Right renal cortex interstitium (tissue), 3 donors: ENCODE measurements at places on chromosomes 1 and 21.

GRCh38 chr1:233097546-233097945, 147.1 kb downstream of the NTPCR start:
- DNase-seq: no peak

DNA sequence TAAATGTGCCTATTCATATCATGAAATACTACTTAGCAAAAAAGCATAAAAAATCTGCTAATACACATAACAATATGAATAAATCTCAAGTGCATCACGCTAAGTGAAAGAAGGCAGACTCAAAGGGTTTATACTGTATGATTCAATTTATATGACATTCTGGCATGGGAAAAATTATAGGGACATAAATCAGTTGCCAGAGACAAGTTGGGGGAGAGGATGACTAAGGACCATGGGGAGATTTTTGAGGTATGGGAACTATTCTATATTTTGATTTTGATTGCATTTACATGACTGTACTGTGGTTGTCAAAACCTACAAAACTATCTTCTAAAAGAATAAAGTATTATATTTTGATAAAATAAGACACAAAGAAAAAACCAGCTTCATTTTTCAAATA, 650.3 kb upstream of the NR5A2 start:
- no peak for DNase-seq

GRCh38 chr1:8925406-8925805, 20.3 kb upstream of the CA6 start:
- DNase-seq: no peak

DNA sequence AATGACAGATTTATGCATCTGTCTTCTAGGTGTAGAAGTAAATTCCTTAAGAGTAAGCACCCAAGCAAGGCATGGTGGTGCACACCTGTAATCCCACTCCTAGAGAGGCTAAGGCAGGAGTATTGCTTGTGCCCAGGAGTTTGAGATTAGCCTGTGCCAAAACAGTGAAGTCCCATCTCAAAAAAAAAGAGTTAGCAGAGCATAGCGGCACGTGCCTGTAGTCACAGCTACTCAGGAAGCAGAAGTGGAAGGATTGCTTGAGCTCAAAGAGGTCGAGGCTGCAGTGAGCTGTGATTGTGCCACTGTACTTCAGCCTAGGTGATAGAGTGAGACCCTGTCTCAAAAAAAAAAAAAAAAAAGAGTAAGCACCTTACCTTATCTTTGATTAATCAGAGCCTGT, 15.1 kb upstream of the TIPRL start:
- no peak for DNase-seq

GRCh38 chr1:175889848-175890247, 146.5 kb upstream of the TNR start:
- no peak for DNase-seq

GRCh38 chr1:8664887-8665286, 152.6 kb downstream of the RERE start:
- no peak for DNase-seq

DNA sequence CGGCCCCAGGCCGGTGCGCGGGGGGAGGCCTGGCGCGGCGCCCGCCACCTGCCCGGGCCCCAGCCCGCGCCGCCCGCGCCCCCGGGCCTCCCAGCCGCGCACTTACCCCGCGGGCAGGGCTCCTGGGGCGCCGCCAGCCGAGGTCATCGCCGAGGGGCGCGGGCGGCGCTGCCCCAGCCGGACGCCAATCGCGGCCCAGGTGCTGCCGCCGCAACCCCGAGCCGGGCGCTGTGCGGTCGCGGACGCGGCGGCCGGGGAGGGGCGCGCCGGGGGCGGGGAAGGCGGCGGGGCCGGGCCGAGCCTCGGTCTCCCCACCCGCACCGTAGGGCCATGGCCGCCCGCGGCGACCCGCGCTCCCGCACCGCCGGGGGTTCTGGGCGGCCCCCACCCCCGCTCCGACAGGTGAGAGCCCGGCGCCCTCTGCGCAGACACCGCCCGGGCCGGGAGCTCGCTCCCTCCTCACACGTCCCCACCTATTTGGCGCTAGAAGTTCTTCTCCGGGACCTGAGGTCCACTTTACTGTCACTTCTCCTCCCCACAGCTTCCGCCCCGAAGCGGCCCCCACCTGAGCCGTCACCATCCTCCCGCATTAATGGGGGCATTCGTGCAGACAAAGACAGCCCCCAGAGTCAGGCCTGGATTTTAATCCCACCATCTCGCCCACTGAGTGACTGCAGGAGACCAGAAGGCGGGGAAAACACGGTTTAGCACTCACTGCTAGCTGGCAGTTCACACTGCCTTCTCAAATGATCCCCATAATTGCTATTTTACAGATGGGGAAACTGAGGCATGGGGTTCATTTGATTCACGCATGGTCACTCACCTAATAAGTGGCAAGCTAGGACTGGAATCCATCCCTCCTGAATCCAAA, at the start of gene TTC39A:
Gene TTC39A, minus strand, starts transcription at position 232 of the 871 bp plus-strand sequence. Its CDS starts 85 bp downstream, at position 147.
- no peak for DNase-seq

GRCh38 chr1:79150576-79150975, 144.0 kb upstream of the ADGRL4 start:
- DNase-seq: no peak

- DNase-seq: no peak
Observed at GRCh38 chr1:238892612-238893011, 493.8 kb upstream of the CHRM3 start.

DNA sequence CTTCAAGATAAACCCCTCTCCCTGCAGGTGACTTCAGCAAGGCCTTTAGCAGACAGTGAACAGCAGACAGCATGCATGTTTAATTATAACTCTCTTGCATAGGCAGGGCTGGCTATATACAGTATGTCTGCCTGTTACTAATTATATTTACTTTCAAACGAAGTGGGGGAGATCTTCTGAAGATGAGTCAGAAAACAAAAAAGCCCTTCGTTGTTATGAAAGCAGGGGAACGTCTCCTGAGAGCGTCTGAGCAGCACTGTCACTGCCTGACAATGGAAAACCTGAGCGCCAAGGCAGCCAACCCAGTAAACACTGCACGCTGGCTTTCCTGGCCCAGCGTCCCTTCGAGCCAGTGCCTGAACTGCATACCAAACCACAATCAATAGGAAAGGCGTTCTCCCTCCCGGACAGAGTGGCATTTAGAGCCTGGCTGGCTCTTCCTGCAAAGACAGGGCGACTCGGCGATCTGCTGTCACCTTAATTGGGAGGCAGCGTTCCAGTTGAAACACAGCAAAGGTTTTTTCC, 54.1 kb downstream of the TOMM20 start:
- no peak for DNase-seq

DNA sequence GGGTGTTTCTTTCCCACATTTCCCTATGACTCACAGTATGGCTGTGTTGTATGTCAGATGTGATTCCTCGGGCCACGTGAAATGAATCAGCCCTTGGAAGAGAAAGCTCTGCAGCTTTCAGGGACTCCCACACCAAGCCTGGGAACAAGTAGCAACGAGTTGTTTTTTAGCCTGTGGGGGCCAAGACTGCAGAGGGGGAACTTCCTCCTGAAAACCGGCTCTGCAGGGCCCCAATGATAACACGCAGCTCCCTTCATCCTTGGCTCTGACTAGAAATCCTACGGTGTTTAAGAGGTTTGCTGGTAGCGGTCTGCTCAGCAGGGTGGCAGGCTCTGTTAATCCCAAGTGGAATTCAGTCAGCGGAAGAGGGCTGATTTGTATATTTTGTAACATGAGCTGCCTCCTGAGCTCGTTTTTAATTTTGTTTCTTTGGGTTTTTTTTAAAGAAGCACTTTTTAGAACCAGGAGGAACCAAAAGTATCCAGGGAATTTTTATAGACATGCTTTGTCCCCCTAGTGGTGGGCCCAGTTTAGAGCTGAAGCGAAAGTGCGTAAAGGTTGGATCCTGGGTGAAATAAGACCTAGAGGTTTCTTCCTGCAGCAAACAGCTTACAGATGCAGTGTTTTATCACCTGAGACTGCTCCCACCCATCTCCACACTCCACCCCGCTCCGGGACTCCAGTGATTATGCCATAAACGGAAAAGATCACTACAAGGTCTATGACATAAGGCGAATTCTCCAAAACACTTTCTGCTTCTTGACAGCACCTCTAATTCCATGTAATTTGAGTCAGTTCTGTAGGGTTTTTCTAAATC, 48.8 kb downstream of the LAMC2 start:
- DNase-seq: peak; percentile 69

DNA sequence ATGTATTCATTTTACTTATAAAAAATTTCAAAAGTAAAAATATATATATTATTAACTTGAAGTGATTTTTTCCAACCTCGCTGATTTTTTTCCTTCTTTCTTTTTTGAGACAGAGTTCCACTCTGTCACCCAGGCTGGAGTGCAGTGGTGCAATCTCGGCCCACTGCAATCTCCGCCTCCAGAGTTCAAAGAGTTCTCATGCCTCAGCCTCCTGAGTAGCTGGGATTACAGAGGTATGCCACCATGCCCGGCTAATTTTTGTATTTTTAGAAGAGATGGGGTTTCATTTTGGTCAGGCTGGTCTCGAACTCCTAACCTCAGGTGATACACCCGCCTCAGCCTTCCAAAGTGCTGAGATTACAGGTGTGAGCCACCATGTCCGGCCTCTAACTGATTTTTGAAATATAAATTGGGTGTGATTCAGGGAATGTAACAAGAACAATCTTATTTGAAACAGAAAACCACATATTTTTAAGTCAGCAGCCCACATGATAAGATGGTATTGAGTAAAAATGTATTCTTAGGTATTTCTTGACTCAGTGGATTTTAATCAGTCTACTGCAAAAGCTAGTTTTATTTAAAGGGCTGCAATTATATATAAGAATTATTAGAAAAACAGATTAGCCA, 30.0 kb downstream of the ZBTB8B start:
- no peak for DNase-seq

- no peak for DNase-seq
Observed at GRCh38 chr1:239112101-239112935, 274.1 kb upstream of the CHRM3 start.

DNA sequence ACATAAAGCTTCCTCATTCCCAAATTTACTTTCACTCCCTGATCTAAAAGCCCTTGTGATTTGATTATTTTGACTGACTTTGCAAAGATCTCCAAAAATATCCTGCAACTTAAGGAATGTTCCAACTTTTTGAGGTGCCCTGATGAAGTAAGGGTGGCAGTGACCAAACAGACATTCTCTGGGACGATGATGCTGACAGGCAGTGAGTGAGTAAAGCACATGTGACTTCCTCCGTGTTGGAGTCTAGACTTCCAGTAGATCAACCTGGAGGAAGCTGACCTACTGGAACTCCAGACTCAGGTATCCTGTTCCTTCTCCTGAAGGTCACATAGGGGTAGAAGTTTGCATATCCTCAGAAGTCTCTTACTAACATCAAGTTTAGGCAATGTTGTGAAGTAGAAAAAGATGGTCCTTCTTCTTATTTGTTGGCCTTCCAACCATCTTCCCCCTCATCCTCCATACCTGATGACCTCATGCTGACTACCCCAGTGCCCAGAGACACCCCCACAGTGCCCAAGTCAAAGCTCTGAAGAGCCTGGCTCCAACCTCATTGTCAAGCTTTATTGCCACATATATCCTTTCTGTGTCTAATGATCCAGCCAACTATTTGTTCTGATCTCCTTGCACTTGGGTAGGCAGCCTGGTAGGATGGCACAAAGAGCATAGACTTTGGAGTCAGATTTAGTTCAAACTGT, 16.0 kb downstream of the TNFSF4 start:
- DNase-seq: no peak

DNA sequence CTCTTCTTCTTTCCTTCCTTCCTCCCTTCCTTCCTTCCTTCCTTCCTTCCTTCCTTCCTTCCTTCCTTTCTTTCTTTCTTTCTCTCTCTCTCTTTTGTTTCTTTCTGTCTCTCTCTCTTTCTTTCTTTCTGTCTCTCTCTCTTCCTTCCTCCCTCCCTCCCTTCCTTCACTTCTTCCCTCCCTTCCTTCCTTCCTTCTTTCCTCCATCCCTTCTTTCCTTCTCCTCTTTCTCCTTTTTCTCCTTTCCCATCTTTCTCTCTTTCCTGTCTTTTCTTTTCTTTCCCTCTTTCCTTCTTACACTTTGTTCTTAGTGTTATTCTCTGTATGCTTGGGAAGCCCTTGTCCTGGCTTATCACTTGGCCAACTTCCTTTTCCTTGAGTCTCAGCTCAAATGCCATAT, 72.5 kb upstream of the MPC2 start:
- no peak for DNase-seq

GRCh38 chr1:5973771-5974170, 18.5 kb downstream of the NPHP4 start:
- no peak for DNase-seq

GRCh38 chr1:44273560-44274350, 60.5 kb downstream of the DMAP1 start:
- DNase-seq: no peak

- DNase-seq: no peak
Observed at GRCh38 chr1:14625996-14626395, 27.5 kb downstream of the KAZN start.

GRCh38 chr1:87204441-87204840, 124.2 kb upstream of the LMO4 start:
- DNase-seq: no peak

GRCh38 chr1:74323937-74324473, 88.8 kb downstream of the TNNI3K start:
- DNase-seq: no peak

GRCh38 chr1:154720328-154721297, 112.6 kb upstream of the ADAR start:
- DNase-seq: no peak

- DNase-seq: no peak
Observed at GRCh38 chr1:235650341-235651169, 971 bp upstream of the GNG4 start.

- DNase-seq: no peak
Observed at GRCh38 chr1:97352936-97353382, 567.9 kb downstream of the DPYD start.

DNA sequence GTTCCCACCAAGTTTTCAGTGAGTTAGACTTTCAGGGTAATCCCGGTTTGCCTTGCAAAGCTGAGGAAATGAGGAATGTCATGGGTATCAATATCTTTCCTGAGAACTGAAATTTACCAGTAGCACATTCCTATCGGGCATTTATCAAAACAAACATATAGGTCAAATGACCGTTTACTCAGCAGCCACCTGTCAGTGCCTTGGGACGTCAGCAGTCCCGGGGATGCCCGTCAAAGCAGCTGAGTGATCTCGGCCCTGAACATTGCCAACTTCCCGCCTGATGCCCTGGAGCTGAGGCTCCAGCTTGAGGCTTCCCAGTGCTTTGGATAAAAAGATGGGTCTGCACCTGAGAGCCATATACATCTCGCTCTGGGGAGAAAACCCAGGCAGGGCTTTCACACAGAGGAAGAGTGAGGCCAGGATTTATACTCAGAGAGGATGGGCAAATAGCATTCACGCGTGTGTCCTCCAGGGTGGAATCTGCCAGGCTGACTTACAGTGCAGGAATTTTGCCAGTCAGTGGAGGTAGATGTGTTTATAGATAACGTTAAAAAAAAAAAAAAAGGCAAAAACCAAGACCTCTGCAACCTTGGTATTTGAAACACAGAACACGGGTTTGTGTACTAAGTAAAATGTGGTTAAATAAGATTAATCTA, 435.7 kb upstream of the VAMP3 start:
- no peak for DNase-seq

GRCh38 chr1:196423612-196424011, 184.6 kb downstream of the KCNT2 start:
- no peak for DNase-seq

GRCh38 chr1:24725209-24725651, 20.0 kb upstream of the CLIC4 start:
- no peak for DNase-seq

GRCh38 chr1:244414543-244414942, 37.2 kb downstream of the ADSS2 start:
- DNase-seq: no peak

- DNase-seq: no peak
Observed at GRCh38 chr21:17853393-17854275, 34.5 kb upstream of the C21orf91 start.

GRCh38 chr1:23221107-23221506, 3.8 kb upstream of the HTR1D start:
- DNase-seq: no peak

- no peak for DNase-seq
Observed at GRCh38 chr1:88780485-88780884, 96.4 kb downstream of the PKN2 start.
